ENCODE measurements at places on chromosomes 1 and 21.

DNA sequence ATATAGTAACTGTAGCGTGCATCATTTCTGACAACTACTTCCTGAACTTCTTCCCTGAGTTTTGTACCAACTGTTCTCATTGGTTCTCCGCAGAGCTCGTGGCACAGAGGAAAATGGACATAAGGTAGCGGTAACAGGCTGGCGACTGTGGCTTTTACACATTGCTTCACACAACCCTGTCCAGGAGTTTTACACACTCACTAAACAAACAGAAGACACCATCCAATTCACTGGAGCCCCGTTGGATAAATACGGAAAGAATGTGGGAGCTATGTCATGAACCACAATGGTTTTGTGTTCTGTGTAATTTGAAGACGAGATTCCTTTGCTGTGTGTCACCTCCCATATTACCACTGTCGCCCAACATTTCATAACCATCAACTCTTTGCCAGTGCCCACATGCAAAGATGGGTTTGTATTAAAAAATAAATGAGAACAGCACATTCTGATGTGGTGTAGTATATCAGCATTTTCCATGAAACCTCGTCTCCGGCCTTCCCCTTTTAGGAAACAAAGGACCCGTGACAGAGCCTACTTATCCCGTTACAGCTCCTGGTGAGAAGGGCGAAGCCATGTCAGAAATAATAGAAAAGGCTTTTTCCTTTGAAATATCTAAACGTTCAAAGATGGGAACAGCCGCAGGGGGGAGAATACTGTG, 47.4 kb upstream of the ENAH start:
- DNase-seq = no peak

DNA sequence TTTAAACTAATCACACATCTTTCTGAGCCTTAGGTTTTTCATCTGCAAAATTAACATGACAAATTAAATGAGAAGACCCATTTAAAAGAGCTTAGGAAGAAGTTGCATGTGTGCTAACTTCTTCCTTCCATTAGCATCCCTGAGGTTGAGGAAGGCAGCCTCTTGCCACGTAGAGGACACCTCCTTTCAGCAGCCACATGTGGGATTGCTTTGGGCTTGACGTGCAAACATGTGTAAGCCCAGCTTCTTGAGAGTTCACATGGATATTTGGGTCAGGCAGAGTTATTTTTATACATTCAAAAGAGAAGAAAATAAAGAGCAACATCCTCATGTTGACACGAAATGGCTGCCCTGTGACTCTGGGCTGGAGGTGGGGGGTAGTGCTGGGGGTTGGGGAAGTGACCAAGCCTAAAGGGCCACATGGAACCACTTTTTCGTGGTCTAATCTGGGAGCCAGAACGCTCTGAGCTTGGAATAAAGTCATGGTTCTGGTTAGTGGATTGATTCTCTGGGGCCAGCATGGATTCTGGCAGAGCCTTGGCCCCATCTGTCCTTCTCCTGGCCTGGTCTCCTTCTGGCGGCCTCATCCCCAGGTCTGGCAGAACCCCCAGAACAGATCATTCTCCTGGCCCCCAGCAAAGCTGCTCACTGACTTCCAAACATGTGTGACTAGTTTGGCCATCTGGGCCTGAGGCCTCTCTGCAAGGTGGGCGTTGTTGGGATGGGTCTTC, 137.1 kb upstream of the USP24 start:
- no peak for DNase-seq

DNA sequence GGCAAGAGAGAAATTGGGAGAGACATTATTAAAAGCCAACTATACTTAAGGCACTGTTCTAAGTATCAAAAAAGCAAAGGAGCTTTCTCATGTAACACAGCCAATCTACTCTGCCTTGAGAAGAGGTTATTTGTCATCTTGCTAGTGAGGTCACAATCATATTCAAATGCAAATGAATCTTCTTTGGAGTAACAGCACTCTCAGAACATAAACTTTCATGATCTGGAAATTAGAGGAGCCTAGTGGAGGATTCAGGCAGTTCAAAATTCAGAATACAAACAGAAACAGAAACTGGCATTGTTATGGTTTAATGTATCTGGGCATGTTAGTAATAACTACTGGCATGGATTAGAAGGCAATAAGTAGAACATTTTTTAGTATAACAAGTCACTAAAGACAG, 57.4 kb downstream of the ARID4B start:
- DNase-seq = no peak

- peak; percentile 48 for DNase-seq
Observed at GRCh38 chr1:89085781-89086180, 20.8 kb upstream of the GBP1 start.

DNA sequence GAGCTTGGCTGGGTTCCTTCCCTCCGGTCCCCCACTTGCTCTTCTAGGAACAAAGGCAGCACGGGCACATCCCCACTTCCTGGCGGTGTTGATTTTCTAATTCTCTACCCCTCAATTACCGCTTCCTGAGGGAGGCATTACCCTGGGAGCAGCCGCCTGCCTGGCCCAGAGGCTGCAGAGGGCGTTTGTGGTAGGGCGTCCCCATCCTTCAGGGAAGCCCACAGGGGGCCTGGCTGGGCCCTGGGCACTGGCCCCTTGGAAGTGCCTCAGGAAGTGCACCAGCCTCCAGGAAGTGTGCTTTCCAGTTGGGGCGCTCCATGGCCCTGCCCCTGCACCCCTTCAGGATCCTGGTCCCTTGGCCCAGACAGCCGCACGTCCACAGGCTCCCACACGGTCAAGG, 42.1 kb upstream of the CASZ1 start:
- DNase-seq = peak; percentile 54

- no peak for DNase-seq
Observed at GRCh38 chr1:64581135-64581842, 111.4 kb downstream of the CACHD1 start.

DNA sequence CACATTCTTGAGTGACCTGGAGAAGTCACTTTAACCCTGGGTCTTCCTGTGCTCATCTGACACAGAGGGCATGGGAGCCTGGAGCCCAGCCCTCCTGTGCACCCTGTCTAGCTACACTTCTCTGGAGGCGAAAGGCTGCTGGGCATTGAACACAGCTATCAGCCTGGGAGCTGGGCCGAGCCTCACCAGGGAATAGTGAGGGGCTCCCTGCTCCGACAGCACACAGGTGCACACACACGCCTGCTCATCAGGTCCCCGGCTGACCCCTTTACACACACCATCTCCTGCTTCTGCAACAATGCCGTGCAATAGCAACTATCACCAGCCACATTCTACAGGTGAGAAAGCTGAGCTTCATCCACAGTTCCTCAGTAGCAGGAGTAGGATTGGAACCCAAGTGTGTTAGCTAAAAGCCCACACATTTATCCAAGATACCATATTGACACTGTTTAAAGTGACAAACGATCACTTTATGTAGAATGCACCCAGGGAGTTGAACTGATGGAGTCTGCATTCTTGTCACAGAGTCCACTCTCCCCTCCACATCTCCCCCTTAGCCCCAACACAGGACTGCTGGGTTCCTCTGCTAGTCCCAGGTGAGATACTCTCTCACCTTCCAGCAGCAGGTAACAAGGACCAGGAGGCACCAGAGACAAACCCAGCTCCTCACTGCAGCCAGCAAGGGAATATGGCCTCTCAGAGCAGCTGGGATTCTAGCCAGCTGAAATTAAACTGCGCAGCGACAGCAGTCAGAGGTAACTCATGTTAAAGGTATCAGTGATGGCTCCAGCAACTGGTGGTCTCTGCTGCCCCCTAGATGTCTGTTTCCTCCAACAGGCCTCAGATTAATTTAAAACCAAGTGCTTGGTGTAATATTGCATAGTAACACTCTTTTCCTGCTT, 18.3 kb upstream of the CAPN8 start:
- DNase-seq = peak; percentile 84

GRCh38 chr1:2260917-2261316, 32.8 kb downstream of the SKI start:
- DNase-seq = no peak

DNA sequence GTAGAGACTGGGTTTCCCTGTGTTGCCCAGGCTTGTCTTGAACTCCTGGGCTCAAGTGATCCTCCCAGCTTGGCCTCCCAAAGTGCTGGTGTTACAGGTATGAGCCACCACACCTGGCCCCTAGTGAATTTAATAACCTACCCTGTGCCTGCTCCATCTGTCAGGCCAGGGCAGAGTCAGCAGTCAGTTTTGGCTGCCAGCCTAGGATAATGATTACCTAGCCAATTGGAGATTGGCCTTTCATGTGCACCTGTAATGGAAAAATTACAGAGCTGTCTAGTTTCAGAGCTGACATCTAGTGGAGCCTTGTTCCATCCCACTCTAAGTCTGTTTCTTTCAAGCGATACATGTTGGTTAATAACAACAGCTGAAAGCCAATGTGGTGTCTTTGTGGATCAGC, 92.0 kb downstream of the DIRAS3 start:
- no peak for DNase-seq

- no peak for DNase-seq
Observed at GRCh38 chr1:41044187-41044586, 22.7 kb upstream of the SLFNL1 start.

DNA sequence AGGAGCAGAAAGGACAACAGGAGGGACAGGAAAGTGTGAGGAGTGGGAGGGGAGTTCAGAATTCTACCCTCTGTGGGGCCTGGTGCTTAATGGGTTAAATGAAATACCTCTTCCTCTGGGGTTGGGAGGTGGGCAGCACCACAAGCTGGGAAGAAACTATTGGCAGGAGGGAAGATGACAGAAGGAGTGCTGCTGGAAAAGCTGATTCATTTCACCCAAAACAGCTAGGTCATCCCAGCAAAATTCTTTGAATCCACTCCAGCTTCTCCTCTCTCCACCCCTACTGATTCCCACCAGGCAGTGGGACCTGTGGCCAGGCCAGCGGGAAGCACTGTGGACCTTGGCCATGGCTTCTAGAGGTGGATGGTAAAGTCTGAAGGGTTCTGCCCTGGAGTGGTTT, 12.8 kb downstream of the BCAN start:
- DNase-seq = no peak

DNA sequence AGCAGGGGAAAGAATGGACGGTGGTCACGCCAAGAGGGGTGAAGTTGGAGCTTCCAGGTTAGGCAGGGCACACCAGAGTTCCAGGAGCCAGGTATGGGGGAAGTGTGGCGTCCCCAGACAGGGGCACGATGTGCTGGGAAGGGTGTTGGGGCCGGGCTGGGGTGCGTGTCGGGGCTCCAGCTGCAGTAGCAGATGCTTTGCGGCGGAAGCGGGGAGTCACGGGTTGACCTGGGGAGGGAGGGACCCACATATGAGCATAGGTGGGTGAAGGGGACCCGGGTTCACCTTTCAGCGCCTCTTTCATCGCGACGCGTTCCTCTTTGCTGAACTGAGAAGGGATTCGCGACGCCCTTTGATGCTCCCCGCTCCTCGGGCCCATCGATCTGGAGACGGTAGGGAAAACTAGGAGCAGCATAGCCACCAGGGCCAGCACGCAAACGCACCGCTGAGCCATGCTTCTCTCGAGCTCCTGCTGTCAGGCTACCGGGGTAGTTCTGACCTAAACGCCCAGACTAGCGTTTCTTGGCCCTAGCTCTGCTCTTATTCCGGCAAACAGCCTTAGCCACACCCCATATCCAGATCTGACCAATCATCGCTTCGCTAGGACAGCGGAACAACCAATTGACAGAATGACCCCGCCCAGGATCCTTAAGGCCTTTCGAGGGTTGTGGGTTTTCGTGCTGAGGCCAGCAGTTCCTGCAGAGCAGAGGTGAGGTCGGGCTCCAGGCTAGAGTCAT, at the start of gene PM20D1:
PM20D1 (minus strand) TSS at position 514 of the 737 bp plus-strand sequence; CDS start at position 454, 60 bp downstream.
- DNase-seq = no peak

DNA sequence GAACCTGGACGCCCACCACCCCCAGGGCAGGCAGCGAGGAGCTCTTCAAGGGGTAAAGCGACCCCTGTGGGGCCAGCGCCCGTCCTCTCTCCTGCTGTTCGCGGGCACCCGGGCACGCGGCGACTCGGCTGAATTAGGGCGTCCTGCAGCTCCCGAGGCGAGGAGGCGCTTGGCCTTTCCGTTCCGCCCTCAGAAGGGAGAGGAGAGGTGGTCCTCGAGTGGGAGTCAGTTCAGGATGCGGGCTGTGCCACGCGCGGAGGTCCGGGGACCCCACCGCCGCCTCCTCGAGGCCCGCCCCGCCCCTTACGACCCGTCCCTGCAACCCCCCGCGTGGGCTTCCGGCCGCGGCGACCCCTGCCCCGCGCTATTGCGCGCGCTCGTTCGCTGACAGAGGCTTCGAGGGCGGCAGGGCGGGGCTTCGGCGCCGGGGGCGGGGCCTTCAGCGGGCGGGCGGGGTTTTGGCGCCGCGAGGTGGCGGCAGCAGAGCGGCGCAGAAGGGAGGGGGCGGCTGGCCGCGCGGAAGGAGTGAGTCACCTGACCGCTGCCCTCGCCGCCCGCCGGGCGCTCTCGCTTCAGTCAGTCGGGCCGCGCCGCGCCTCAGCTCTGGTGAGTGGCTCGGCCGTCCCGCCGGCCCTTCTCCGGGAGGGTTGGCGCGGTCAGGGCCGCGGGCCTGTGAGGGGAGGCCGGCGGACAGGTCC, at the start of gene BACH1:
BACH1 (plus strand) TSS at position 575 of the 698 bp plus-strand sequence. CDS start 22,359 bp downstream, outside the sequence.
- peak; percentile 76 for DNase-seq
